Ecto neural progenitor cell (in vitro differentiated cells): ENCODE measurements at places on chromosomes 13 and 19.

DNA sequence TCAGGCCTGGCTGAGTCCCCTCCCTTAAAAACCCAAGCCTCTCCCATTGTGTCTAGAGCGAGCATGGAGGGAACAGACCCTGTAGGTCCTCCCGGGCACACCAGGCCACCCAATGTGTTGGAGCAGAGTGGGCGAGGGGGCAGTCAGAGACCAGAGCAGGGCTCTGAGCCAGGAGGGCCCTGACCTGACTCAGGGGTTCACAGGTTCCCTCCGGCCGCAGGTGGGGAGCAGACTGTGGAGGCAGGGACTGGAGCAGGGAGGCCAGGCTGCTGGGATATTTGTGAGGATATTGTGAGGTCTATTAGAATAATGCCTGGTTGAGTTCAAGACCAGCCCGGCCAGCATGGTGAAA, 1.6 kb upstream of the TYROBP start:
- no peak for DNase-seq

- DNase-seq = peak; percentile 58
Observed at GRCh38 chr19:38375098-38375493, 725 bp downstream of the PSMD8 start.

DNA sequence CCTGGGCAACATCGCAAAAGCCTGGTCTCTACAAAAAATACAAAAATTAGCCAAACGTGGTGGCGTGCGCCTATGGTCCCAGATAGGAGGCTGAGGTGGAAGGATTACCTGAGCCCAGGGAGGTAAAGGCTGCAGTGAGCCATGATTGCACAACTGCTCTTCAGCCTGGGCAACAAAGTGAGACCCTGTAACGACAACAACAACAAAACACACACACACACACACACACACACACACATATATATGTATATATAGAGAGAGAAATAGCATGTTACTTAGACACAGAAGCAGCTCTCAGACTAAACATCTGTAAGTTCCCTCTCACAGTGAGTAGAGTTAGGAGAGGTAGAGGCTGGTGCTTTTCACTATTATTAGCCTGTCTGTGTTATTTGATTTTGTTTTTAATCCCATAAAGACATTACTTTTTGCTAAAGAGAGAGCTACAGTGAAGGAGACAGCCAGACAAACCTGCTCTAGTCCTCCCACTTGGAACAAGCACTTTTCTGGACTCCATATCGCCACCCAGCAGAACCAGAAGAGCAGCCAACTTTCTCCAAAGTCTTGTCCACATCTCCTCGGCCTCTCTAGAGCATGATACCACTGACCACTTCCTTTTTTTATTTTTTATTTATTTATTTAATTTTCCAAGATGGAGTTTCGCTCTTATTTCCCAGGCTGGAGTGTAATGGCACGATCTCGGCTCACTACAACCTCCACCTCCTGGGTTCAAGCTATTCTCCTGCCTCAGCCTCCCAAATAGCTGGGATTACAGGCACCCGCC, 2.8 kb upstream of the LIN7B start:
- no peak for DNase-seq

DNA sequence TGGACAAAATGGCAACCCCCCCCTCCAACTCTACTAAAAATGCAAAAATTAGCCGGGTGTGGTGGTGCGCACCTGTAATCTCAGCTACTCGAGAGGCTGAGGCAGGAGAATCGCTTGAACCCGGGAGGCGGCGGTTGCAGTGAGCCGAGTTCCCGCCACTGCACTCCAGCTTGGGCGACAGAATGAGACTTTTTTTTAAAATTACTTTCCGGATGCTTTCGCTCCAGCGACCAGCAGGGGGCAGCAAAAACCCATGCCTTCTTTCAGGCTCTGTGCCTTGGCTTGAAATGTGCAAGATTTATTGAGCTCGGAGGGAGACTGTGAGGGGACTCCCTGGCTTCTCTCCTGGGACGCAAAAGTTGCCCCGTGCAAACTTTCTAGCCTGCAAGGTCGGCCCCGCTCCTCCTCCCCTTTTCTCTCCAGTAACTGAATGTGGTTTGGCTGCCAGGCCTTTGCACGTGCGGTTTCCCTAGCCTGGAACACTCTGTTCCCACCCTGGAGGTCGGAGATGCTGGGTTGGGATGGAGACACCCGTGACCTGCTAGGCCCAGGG, 61.4 kb upstream of the NFIC start:
- peak; percentile 83 for DNase-seq

DNA sequence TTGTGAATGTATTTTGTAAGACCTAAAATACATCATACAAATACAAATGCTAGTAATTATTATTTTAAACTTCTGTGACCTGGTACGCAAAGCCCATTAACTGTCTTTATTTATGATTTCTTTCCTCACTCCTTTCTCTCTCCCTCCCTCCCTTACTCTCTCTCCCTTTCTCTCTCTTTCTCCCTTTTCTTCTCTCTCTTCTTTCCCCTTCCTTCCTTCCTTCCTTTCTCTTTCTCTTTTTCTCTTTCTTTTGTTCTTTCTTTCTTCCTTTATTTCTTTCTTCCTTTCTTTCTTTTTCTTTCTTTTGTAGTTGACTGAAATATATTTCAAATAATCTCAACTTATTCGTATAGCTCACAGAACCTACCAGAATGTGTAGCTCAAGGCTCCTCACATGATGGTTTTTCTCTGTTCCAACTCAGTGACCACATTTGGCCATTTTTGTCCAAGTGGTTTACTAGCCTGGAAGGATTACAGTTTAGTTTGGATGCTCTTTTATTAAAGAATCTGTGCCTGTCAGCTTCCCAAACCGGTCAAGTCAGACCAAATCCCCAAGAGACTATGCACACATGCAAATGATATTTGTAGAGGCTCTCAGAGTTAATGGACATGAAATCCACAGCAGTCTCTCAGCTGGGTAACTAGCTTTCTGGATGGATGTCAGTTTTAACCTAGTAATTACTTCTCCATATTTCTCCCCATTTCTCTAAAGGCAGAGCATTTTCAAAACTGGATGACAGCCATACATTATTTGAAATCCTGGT, 71.7 kb downstream of the POSTN start:
- no peak for DNase-seq

DNA sequence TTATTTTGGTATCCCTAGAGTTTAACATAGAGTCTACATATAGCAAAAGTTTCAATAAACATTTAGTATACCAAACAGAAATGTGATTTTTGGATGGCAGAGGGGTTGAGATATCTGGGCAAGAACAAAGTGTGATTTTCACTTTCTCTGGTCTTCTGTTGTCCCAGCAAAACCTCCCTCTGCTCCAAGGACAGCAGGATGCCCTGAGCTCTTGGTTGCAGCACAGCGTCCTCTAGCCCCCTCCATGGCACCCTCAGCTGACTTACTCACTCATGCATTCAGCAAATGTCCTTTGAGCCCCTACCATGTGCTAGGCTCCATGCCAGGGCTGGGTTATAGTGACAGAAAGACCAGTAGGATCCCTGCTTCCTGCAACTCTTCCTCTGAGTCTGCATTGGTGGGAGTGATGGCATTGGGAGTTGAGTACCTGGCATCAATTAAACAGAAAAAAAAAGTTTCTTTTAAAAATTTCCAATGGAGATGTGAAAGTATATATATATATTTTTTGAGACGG, 104.8 kb upstream of the UBL3 start:
- no peak for DNase-seq

GRCh38 chr13:30435911-30436451, 13.7 kb downstream of the UBE2L5 start:
- no peak for DNase-seq

DNA sequence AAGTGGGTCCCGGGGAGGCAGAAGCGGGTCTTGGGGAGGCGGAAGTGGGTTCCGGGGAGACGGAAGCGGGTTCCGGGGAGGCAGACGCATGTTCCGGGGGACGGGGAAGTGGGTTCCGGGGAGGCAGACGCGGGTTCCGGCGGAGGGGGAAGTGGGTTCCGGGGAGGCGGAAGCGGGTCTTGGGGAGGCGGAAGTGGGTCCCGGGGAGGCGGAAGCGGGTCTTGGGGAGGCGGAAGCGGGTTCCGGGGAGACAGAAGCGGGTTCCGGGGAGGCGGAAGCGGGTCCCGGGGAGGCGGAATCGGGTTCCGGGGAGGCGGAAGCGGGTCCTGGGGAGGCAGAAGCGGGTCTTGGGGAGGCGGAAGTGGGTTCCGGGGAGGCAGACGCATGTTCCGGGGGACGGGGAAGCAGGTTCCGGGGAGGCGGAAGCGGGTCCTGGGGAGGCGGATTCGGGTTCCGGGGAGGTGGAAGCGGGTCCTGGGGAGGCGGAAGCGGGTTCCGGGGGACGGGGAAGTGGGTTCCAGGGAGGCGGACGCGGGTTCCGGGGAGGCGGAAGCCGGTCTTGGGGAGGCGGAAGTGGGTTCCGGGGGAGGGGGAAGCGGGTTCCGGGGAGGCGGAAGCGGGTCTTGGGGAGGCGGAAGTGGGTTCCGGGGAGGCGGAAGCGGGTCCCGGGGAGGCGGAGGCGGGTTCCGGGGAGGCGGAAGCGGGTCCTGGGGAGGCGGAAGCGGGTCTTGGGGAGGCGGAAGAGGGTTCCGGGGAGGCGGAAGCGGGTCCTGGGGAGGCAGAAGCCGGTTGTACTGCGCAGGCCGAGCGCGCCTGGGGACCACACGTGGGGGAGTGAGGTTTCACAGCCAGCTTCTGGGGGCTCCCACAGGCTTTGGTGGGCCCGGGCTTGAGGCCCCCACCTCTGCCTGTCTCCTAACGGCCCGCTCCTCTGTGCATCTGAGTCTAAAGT, 2.5 kb downstream of the SHC2 start:
- DNase-seq = no peak

- no peak for DNase-seq
Observed at GRCh38 chr13:46996316-46997030, 99.6 kb upstream of the HTR2A start.

DNA sequence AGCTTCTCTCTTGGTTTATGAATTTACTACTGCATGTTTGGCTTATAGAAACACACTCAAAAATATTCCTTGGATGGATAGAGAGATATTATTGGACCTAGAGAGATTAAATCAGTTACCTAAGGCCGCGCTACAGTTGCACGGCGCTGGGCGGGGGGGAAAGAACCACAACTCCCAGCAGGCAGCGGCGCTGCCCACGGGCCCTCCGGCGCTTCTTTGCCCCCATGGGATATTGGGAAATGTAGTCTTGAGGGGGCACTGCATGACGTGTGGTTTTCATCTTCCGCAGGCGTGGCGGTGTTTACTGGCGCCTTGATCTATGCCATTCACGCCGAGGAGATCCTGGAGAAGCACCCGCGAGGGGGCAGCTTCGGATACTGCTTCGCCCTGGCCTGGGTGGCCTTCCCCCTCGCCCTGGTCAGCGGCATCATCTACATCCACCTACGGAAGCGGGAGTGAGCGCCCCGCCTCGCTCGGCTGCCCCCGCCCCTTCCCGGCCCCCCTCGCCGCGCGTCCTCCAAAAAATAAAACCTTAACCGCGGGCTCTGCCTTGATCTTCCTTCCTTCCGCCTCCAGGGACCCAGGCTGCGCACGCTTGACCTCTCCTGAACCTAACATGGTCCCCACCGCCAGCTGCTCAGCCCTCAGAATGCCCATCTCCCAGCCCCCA, 4.8 kb downstream of the EMP3 start:
- DNase-seq = peak; percentile 89

DNA sequence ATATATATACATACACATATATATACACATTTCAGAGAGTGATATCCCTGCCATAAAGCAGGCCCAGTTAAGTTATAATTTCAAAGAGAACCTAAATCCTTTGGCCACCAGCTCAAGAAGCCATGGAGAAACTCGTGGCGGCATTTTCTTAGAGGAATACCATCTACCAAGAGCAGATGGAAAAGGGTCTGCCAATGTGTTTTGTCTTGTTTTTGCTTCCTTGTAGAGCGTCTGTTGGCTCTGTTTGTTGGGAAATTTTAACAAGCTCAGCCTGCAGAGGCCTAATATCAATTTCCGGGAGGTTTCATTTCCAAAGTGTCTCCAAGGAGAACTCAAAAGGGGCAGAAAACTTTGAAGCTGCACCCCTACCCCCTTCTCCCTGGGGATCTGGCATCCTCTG, 140.5 kb downstream of the IER2 start:
- DNase-seq = no peak

- no peak for DNase-seq
Observed at GRCh38 chr13:51639171-51639570, 54.9 kb downstream of the WDFY2 start.

DNA sequence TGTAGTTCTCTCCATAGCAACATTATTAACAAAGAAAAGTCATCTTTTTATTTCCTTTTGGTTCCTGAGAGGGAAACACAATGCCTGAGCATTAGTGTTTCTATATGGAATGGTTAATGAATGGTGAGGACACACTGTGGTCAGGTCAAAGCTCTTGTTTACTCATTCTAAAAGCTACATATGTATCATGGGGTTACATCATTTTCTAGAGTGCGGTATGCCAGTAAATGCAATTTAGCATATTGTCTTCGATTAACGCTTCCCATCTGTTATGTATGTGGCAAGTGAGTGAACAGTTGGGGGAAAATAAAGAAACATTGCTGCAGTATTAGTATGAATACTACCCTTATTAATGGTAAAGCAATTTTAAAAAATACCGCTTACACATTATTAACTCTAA, 1152.2 kb upstream of the SPRY2 start:
- DNase-seq = no peak

DNA sequence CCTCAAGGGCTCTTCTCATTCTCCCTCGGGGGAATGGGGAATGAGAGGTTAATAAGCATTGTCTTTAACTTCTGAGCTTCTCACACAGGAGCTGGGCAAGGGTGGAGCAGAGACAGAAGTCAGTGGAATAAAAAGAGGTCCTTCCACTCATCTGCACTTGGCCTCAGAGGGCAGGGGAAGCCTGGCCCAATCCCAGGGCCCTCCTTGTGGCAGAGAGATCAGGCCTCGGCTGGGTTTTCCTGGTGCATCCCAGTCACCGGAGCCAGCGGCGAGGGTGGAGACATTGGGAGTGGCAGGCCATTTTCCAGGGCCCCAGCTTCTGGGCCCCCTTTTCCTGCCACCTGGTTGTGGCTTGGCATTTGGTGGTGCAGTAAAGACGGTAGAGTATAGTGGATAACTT, 10.6 kb downstream of the CALM3 start:
- DNase-seq = no peak

- no peak for DNase-seq
Observed at GRCh38 chr19:36120092-36120983, 5.1 kb downstream of the TBCB start.

DNA sequence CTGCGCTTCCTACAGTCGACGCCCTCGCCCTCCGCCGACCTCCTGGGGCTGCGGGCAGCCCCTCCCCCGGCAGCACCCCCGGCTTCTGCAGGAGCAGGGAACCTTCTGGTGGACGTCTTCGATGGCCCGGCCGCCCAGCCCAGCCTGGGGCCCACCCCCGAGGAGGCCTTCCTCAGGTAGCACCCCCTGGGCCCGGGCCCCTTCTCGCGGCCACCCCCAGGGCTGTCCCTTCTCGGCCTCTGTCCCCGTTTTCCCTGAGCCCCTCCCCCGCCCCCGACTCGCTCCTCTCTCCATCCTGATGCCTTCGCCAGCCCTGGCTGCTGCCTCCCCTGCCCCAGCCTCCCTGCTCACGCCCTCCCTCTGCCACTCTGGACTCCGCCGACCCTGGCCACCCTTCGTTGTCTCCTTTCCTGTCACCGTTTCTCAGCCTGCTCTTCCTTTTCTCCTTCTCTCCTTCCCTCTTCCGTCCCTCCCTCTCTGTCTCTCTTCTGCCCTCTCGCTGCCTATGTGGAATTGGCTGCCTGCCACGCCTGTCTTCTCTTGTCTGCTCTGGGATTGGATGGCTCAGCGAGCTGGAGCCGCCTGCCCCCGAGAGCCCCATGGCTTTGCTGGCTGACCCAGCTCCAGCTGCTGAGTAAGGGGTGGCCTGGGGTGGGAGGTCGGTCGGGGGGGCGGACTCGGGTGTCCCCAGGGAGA, 11.0 kb downstream of the FUZ start:
- DNase-seq = peak; percentile 85
